Large intestine (tissue), 12 donors: ENCODE measurements at places on chromosomes 3 and 15.

- DNase-seq, result no peak
These were observed 36.7 kb upstream of the CTDSPL start for GRCh38 chr3:37824954-37825328.

DNA sequence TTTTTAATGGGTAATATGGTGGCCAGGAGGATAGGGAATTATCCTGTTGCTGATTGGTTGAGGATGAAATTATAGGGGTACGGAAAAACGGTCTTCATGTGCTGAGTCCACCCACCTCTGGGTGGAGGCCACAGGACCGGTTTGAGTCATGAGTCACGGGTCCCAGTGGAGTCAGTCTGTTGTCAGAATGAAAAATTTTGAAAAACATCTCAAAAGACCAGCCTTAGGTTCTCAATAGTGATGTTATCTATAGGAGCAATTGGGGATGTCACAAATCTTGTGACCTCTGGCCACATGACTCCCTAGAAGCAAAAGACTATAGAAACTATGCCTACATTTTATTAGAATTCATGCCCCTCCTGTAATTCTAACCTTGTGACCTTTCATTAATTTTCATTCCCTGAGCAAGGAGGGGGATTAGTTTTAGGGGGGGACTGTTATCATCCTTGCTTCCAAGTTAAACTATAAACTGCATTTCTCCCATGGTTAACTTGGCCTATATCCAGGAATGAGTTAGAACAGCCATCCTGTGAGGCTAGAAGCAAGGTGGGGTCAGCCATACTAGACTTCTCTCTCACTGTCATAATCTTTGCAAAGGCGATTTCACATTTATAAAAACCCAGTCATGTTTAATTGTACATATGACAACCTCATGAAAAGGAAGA, 101.2 kb downstream of the TCF12 start:
- no peak for DNase-seq

DNA sequence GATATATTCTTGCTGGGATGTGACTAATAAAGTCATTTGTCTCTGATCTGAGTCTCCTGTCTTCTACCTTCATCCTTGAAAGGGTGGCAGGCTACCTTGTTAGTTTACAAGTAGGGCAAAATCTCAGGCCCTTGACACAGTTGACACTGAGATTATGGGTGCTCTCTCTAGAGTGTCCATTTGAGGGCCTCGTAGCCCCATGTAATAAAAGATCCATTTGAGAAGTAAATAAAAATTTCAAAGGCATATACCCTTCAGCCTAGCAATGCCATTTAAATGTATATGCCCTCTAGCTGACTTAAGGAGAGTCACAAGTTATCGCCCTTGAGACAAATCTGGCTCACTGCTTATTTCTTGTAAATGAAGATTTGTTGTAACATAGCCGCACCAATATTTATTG, 98.6 kb downstream of the TCF12 start:
- DNase-seq, result no peak

GRCh38 chr15:67744331-67745072, 80.8 kb upstream of the SKOR1 start:
- no peak for DNase-seq

- no peak for DNase-seq
These were observed 28.6 kb upstream of the CLSTN2 start for GRCh38 chr3:139906418-139906817.

GRCh38 chr15:37595426-37595970, 338.9 kb upstream of the TMCO5A start:
- no peak for DNase-seq

DNA sequence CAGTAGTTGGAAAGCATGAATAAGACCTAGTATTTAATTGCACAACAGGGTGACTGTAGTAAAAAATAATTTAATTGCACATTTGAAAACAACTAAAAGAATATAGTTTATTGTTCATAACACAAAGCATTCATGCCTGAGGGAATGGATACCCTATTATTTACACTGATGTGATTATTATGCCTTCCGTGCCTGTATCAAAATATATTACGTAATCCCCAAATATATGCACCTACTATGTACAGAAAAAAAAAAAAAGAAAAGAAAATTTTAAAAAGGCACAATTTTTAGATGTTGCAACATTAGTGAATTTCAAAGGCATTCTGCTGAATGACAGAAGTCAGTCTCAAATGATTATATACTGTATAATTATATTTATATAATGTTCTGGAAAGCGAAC, 647.2 kb upstream of the BCHE start:
- DNase-seq, result no peak

GRCh38 chr15:58962662-58963565, 24.5 kb upstream of the RNF111 start:
- no peak for DNase-seq

DNA sequence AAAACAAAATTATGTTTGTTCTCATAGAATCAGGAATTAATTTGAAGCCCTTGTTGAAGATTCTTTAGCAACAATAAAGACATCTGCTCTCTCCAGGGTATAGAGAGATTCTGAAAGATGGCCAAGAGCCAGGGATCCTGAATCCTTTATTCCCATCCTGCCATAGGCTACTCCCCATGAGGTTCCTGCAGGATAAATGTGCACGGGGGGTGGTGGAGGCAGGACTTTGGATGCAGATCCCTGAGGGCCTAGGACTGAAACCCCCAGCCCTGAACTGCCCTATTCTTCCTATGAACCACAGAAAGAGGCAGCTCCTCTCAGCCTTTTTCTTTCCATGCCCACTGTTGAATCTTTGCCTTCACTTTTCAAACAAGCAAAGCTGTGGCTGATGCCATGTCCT, 17.1 kb downstream of the TMEM108 start:
- DNase-seq, result no peak

- no peak for DNase-seq
These were observed 297.2 kb downstream of the ARPP21 start for GRCh38 chr3:35936571-35936970.

GRCh38 chr3:186526256-186526606, 17.9 kb downstream of the CRYGS start:
- no peak for DNase-seq

- no peak for DNase-seq
These were observed 2.6 kb upstream of the ABHD10 start for GRCh38 chr3:111976254-111976653.

- DNase-seq, result no peak
These were observed 139.5 kb downstream of the CNTN6 start for GRCh38 chr3:1232276-1232675.

DNA sequence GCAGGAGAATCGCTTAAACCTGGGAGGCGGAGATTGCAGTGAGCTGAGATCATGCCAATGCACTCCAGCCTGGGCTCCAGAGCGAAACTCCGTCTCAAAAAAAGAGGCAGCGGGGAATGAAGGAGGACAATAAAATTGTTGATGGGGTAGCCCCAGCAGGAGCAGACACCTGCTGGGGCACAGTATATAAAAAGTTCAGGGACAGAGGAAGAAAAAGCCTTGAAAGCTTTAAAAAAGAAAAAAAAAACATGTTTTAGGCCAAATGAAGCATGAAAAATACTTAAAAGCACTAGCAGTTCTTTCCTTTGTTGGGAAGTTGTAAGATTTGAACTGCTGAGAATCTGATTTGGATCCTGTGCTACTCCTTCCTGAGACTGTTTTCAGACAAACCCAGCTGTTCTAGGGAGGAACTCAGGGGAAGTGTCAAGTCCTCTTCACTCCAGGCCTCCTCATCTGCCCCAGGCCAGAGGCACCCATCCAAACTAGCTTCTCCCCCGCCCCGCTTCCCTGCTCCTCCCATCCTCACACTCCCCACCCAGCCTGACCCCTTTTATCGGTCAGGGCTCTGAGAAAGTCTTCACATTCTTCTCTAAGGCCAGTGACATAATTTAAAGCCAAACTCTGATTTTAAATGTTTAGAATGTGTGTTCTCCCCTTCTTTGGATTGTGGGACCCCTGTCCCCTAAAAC, 4.9 kb downstream of the IL17RD start:
- no peak for DNase-seq

- no peak for DNase-seq
These were observed 192.3 kb upstream of the NSMCE3 start for GRCh38 chr15:29461877-29462276.

- no peak for DNase-seq
These were observed 24.0 kb downstream of the TGFBR2 start for GRCh38 chr3:30630238-30631030.

DNA sequence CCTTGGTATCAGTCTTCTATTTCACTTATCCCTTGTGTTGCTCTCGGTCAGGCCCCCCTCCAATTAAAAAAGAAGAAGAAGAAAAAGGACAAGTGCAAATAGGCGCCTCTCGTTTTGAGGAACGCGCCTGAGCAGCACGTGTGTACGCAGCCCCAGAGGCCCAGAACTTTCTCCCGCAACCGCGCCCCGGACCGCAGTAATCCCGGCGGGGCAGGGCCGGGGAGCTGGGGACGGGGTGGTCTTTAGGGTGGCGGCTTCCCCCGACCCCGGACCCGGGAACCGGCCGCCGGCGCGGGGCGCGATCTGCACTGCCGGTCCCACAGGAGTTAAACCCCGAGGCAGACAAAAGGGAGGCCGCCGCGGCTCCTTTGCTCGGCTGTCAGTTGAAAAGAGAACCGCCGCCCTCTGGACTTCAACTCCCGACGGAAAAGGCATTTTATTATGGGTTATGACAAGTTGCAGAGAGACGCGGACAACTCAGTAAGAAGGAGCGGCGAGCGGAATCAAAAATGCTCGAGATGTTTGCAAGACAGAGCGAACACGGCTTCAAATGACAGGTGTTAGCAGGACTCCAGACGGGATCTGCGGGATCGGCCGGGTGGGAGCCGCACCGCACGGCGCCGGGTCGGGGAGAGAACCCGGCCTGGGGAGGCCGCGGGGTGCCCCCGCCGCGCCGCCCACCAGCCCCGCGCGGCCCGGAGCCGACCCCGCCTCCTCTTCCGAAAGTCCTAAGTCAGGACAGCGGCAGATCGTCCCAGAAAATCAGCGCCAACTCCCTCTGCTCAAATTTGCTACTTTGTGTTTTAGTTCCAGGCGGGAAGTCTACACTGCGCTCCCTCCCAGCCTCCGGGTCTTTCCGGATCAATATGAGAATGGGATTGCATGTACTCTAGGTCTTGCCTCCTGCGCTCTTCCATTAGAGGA, 79.0 kb downstream of the NR2F2 start:
- DNase-seq, result peak; percentile 23

DNA sequence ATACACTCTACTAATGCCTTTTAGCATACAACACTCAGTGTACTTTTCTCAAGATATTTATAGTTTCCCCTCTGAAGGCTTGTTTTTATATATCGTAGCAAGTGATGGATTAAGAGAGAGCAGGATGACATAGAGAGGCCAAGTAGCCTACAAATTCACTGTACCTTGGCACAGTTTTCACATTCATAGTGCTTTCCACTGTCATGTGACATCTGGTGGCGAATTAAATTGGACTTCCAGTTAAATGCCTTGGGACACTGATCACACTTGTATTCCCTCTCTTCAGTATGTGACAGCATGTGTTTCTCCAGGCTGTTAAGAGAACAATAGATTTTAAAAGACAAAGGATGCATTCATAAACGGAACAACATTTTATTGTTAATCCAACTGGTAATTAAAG, 541.1 kb downstream of the MECOM start:
- DNase-seq, result no peak

GRCh38 chr3:45965653-45966052, 22.4 kb downstream of the CXCR6 start:
- peak; percentile 59 for DNase-seq

DNA sequence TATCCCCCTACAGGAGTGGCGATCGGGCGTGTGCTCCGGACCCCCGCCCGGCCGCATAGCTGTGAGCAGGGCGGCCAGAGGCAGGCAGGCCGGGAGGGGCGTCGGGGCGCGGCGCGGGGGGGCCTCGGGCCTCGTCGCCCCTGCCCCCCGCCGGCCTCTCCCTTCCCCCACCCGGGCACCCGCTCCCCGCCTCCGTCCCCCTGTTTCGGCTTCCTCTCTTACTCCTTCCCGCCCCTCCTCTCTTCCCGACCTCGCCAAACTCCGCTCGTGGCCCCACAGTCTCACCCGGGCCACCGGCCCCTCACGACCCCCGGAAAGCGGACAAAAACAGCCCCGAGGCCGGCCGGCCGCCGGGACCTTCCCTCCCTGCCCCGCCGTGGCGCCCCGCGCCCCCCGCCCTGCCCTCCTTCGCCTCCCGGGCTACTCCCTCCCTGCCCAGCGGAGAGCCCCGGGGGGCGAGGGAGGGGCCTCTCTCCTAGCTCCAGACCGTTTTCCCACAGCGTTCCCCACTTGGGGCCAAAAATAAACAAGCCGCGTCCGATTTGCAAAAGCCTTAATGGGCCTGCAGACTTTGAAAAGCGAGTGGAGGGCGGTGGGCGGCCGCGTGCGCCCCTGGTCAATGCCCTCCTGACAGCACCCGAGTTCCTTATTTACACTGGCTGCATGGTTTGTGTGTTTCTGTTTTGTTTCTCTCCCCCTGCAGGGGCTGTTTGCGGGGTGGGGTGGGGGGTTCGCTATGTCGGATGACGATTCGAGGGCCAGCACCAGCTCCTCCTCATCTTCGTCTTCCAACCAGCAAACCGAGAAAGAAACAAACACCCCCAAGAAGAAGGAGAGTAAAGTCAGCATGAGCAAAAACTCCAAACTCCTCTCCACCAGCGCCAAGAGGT, 1.0 kb downstream of the UBE2E1 start:
- DNase-seq, result peak; percentile 50

DNA sequence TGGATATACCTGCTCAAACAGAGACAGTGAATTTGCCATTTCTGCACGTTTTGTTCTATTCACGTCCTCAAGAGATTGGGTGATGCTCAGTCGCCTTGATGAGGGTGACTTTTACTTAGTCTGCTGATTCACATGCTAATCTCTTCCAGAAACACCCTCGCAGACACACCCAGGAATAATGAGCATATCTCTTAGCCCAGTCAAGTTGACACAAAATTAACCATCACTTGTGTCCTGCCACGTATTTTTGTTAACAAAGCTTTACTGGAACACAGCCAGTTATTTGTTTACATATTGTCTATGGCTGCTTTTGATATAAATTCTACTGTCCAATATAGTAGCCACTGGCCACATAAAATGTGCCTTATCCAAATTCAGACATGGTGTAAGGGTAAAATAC, 218.3 kb downstream of the FHIT start:
- no peak for DNase-seq

DNA sequence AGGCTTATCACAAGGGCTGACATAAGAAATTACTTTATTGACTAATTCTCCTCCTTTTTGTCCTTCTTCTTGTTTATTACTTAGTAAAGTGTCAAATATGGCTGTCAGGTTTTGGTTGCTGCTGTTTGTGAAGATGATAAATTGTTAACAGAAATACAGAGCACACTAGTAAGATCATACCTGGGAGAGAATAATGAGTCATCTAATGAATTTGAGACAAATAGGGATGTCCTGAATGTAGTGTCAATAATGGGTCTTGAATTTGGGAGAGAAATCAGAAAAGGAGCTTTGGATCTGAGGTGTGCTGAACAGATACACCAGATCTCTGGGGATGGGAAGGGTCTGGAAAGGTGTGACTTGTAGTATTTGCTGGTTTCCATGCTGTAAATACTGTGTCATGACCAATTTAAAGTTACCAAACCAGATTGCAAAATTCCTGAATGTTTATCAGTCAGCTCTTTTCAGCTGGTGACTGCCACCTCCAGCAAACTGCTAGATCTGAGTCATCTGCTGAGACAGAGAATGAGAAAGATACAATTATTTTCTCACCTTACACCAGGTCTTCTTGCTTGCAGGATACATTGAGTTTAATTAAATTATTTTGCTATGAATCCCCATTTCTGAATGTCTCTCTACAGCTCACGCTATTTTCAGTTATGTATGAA, 76.7 kb upstream of the SATB1 start:
- no peak for DNase-seq

- no peak for DNase-seq
These were observed 97.0 kb downstream of the RPL39L start for GRCh38 chr3:187042346-187042745.
